ENCODE measurements at places on chromosomes 3 and 15. TPM values are rescaled to one million over a fixed set of nuclear protein-coding genes. Genes with fewer than 3 reads are reported as not detected.

The HTR3E gene
- total RNA-seq, result not detected

The SAMMSON gene
- 0.28 TPM for total RNA-seq

DNA sequence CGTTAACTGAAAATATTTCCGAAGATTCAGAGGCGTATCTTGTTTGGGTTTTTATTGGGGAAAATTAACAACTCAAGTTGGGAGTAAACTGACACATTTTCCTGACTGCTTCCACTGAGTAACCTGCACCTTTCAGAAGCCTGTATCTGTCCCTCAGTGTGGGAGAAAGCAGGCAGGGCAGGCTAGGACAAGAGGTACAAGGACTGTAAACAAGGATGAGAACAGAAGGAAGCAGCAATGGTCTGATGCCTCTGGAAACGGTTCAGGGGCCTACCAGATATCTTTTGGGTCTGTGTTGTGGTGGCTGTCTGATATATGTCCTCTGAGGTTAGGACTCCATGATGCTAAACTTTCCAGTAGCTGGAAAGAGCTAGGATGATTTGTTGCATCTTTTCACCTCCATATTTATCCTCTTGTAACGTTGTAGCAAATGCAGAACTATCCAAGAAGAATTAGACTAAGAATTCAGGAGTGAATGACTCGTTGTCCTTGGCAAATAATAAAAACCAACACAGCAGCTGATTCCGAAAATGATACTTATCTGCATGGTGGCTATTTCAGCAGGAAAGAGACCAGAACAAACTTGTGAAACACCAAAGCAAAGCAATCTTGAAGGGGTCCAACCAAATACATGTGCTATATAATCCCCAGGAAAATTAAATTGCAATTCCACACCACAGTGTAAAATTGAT is 195.9 kb upstream of the ICE2 start:
- DNase-seq, result no peak

- no peak for DNase-seq
Observed at GRCh38 chr15:75067123-75067830, 43.9 kb downstream of the PPCDC start.

DNA sequence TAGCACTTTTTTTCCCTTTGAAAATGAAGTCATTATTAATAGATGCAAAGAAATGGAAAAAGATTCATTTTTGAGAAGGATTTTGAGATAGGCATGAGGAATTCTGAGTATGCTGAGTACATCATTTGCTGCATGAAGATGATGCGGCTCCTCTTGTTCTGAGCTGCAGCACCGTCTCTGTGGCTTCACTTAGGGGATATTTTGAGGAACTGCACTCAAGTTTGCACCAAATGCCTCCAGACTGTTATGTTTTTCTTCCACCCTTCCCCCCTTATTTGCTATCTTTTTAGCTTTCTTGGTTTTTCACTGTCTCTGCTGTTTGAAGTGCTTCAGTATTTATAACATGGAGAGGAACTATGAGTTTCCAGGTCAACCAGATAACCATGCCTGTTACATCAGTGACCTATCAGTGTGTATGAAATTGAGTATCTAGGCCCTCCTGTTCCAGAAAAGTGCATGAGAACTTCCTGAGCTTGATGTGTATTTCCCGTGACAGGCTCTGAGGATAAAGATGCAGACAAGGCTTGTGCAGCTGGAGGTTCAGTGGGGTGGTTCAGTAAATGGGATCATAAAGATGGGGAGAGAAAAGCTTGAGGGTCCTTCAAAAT is 128.7 kb downstream of the PDCD6IP start:
- DNase-seq, result no peak
